ENCODE measurements at places on chromosomes 6 and 20. TPM values are rescaled to one million over a fixed set of nuclear protein-coding genes. Genes with fewer than 3 reads are reported as not detected.

The ANGPT4 gene
- total RNA-seq = 0.19 TPM

The TUBB1 gene
- total RNA-seq = 0.15 TPM

DNA sequence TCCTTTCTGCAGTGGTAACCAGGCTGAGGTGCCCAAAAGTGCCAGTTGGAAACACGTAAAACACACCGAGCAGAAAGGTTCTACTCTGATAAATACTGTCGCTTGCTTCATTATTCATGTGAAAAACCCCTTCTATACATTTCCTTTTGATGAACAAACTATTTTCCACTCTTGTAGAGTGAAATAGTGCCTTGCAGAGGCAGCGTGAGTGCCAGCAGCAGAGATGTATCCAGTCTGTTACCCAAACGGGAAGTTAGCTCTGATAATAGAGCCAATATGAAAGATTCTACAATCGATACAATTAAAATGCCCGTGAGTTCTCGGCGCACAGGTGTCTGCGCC lies 1.5 kb downstream of the ZBTB46 start:
- DNase-seq = no peak

GRCh38 chr20:33273117-33273851 lies 9.7 kb upstream of the BPIFB1 start:
- no peak for DNase-seq

- DNase-seq = peak; percentile 71
These were observed 1.5 kb downstream of the RBM38 start for GRCh38 chr20:57392512-57393271.

GRCh38 chr6:12648171-12648570 lies 68.4 kb upstream of the PHACTR1 start:
- DNase-seq = no peak

GRCh38 chr20:2692036-2692885 lies at the start of gene EBF4:
Gene EBF4, plus strand, starts transcription at chr20:2692780. Its CDS starts 866 bp downstream, at chr20:2693646.
- peak; percentile 88 for DNase-seq

- no peak for DNase-seq
These were observed 123.1 kb upstream of the GJE1 start for GRCh38 chr6:142009647-142010046.

DNA sequence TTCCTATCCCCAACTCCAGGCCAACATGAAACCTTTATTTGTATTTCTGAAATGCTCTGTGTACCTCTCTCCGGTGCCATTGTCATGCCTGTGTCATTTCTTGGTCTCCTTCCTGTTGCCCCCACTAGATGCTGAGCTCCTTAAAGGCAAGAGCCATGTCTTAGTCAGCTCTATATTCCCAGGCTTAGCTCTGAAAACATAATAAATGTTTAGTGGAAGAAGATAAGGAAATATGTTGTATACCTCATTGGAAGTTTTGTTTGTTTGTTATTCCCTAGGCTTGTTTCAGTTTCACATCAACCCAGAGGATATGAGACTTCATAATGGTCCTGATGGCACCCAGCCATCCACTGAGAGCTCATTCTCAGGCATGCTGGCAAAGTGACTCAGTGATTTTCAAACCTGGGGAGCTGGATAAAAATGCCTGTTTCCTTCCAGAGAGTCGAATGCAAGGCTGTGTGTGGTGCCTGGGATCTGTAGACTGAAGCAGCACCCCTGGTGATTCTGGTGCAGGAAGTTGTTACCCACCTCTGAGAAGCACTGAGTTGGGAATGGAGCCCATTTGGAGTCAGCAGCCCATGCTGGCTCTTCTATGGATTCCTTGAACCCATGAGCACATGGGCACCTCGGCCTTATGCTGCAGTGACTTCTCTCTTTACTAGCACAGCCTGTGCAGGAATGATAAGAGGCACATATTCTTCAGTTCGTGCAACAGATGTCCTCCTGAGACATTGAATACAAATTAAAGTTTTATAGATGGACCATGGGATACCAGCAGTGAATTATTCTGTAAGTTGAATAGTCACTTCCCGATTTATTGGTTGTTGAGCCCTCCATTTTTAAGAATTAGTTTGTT lies 205.2 kb downstream of the FARS2 start:
- no peak for DNase-seq

DNA sequence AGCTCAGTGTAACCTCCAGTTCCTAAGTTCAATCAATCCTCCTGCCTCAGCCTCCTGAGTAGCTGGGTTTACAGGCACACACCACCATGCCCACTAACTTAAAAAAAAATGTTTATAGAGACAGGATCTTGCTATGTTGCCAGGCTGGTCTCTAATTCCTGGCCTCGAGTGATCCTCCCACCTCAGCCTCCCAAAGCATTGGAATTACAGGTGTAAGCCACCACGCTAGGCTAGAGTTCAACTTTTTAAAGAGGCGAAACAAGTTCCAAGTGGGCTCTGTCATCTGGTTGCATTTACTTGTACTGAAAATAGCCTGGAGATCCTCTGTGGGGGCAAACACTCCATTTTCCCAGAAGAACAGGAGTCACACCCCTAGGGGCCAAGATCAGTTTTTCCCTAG lies 100.7 kb upstream of the RIPOR2 start:
- no peak for DNase-seq
